CD4-positive, alpha-beta T cell treated with Interleukin-1 beta for 1 hour (primary cell): ENCODE measurements at places on chromosomes 3 and 15.

DNA sequence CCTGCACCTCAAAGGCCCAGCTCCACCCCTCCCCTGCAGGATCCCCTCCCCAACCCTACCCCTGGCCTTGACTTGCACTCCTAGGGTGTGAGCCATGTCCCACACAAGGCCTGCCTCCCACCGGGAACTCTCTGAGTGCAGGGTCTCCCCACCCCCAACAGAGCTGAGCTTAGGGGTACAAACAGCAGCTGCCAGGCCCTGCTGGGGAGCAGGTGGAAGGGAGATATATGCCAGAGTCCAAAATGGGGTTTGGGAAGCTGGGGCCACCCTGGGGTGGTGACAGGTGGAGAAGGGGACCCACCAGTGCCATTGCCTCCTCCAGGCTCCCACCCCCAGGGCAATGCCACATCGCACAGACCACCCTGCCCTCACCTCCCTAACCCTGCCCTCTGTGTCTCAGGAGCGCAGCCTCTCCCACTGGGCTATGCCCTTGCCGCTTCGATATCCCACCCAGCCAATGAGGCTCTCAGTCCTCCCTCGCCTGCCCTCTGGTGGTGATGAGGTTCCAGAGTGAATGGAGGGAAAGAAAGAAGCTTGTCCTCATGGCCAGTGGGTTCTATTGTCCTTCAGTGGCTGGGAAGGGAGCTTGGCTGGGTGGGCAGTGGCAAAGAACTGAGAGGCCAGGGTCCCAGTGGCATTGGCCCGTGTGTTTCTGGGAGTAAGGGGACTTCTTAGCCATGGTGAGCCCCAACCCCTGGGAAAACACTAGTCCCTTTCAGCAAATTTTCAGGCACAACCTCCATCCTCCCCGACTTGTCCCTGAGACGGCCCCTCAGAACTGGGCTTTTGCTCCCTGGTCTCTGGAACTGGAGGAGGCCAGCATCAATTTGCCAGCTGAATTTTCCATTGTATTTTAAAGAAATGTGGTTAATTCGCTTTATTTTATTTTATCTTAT lies 46.8 kb downstream of the CYP11A1 start:
- DNase-seq, result no peak

DNA sequence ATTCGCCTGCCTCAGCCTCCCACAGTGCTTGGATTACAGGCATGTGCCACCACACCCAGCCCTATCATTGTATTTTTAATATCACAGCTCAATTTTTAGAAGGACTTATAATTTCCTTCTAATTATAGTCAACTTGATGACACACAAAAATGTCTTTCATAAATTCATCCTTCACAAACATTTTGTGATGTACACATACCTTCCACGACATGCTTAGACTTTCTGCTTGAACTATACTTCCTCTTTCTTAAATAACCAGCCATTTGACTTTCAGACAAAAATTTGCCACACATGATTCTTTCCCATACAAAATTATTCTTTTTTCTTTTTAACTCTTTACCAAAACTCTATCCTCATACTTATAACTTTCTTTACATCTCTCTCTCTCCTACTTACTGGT lies 48.4 kb upstream of the CCK start:
- no peak for DNase-seq

DNA sequence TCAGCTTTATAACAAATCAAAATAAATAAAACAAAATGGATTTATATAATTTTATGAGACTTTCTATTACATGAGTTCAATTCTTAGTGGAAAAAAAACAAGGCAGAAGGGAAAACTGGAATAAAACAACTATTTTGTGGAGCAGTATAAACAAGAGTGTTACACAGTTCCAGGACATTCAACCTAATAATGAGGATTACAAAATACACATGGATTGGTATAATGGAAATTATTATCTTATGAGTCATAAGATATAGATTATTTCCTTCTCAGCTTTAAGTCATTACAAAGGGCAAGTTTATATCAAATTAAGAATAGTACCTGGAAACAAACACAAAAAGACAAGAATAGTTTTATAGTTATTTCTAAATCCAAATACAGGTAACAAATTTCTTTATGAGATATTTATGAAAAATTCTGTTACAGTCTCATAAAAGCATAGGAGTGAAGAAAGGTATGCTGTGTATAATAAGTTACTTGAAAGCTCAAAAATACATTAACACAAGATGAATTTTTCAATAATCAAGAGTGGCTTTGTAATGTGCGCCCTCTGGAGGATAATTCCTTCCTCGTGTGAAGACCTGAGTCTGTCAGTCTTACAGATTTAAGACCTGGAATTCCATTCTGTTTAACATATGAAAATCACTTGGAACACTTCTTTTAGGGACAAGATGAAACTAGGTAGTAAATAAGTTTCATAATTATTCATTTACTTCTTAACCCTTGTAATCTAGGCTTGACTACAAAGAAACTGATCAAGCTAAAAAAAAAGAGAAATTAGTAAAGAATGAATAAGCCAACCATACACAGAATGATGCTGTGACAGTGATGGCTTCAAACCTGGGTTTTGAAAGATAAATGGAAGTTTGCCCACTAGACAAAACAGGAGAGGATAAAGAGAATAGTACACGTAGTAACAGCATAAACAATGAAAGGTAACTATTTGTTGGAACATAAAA lies 9.5 kb downstream of the COPS2 start:
- DNase-seq, result no peak

DNA sequence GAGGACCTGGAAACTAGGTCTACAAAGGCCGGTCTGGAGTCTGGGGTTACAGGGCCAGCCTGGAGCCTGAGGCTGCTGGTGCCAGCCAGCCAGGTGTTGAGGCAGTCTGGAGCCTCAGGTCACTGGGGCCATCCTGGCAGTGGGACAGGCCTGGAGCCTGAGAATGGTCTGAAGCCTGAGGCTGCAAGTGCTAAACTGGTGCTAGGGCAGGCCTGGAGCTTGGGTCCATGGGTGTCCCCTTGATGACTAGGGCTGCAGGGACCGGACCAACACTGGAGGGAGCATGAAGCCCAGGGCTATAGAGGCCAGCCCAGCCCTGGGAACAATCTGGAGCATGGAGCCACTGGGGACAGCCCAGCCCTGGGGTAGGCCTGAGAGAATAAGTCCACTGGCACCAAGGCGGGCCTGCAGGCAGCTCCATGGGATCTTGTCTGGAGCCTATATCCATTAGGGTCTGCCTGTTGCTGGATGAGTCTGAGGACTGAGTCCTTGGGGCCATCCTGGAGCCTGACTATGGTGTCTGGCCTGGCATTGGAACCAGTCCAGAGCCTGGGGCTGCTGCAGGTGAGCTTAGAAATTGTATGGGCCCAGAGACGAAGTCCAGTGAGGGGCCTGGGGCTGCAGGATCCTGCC lies 101.9 kb downstream of the GLDN start:
- no peak for DNase-seq

DNA sequence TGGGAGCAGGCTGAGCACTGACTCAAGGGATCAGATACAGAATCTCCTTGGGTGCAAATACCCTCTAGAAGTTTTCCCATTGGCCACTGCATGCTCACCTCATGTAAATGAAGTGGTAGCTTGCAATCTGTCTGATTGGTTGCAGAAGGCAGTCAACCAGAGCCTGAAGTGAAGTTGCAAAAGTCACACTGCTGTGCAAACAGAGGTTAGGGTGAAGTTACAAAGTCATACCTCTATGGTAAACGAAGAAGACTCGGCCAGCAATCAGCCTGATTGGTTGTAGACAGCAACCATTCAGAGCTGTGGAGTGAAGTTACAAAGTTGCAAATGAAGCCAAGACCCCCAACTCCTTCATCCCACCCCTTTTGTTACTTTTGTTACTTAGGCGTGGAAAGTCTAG lies 27.1 kb downstream of the STARD9 start:
- no peak for DNase-seq
